Kasumi-1 (cell line): ENCODE measurements at places on chromosomes 1 and 21.

DNA sequence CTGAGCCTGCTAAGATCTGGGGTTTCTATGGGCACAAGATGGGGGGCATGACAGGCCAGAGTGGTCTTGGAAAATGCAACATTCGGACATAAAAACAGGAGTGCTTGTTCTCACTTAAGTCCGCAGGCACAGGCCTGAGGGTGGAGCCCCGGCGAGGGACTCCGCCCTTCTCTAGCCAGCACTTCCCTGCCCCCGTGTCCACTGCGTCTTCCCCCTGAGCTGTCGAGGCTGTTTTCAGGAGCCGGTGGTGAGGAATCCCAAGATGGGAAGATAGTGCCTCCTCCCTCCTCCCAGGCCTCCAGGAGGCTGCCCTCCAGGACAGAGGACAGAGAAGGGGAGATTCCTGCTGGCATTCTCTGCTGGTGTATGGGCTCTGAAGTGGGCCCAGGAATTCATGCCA, 105.2 kb downstream of the TLR5 start:
- DNase-seq: no peak

DNA sequence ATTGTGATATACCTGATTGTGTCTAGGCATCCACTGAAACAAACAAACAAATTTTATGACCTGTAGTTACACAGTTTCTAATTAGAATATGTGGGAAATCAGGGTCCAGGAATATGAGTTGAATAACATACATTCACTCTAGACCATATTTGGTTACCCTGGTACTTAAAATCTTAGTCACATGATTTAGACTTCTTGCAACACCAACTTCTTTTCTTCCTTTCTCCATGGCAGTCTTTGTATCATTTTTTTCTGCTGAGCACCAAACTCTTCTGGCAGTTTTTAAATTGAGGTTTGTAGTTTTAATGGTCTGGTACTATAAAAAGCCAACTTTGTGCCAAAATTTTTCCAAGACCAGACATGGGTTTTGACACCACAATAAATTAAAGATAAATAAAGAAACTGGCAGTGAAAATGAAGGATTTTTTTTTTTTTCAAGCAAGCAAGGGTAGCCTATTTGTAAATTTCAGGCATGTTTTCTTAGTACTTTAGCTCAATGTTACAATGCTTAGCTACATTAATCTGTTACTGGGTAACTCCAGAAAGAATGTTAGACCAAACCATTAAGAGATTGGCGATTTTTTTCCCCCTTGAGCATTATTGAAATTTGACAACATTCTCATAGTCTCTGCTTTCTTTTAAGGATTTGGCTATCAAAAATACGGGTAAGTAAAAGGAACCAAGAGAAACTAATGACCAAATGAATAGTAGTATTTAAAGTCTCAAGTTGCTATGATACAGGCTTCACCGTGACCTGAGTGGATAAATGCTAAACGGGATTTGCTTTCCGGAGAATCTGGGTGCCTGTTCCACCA, 108.5 kb downstream of the NFIA start:
- no peak for DNase-seq

- peak; percentile 31 for DNase-seq
These were observed at the start of gene BMP8A for GRCh38 chr1:39491146-39491921. Gene BMP8A (plus strand): TSS chr1:39491636. CDS start chr1:39491992, 356 bp downstream.

DNA sequence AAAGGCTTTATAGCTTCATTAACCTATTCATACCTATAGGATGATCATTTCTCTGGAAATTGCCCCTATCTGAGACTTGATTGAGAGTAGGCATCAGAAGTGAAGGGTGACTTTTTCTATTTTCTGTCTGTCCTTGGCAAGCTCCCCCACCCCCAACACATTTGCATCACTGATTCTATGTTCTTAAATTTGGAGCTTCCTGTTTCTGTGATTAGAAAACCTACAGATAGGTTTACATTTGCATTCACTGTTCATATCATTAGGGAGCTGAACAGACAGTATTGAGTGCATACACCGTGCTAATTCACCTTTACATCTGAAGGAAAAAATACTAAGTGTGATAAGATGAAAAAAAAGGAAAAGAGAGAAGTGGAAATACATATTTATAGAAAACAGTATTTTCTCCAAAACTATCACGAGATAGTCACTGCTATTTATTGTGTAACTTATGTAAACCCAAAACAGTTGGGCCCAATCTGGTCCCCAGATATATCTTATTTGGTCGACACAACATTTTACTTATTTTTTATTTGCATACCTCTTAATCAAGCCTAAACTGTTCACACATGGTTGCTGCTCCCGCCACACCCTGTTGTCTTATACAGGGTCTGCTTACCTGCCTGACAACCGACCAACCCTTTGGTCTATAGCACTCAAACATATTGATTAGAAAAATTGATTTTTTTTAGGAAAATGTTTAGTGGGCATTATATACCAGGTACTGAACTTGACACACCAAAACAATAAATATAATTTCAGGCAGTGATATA, 218.8 kb downstream of the NTNG1 start:
- DNase-seq: no peak

GRCh38 chr1:231134624-231135023, 27.2 kb upstream of the TRIM67 start:
- no peak for DNase-seq

DNA sequence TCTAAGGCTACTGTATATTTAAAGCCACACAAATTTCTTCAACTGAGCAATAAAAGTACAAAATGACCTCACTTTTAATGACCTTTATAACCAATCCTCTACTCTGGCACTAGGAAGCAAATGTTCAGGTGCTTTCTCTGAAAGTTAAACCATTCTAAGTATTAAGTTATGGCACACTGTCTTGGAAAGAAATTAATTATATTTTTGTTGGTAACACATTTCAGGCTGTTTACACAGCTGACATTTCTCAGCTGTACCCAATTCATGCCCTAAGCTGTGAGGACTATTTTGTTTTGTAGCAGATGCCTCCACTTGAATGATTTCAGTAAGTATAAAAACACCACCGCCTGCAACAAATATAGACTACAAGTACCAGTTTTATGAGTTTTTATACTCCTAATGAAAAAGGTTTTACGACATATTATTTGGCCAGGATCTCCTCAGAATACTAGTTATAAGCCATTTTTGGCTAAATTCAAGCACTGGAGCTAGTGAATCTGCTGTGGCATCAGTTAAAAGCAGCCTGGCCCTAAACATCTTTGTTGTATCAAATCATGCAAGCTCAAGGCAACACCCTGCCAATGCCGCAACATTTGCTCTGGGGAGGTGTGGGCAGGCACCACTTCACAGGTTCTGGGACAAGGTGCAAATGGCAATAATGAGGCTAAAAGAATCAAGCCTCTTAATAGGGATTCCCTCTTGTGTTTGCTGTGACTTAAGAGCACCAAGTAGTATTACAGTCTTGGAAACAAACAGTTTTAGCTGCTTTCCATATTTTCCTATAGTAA, 228.4 kb upstream of the DMRTA2 start:
- no peak for DNase-seq

DNA sequence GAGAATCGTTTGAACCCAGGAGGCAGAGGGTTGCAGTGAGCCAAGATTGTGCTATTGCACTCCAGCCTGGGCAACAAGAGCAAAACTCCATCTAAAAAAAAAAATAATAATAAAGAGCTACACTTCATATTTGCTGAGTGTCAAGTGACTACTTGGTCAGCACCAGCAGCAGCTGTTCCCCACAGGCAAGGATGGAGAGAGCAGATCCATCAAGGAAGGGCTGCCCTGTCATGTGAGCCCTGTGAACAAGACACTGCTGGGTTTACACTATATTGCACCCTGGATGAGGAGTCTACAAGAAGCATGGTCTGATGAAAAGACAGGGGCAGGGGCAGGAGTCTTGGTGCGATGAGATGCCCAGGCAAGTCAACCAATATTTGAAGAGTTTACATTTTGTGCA, 3.6 kb downstream of the CTNNBIP1 start:
- DNase-seq: no peak

DNA sequence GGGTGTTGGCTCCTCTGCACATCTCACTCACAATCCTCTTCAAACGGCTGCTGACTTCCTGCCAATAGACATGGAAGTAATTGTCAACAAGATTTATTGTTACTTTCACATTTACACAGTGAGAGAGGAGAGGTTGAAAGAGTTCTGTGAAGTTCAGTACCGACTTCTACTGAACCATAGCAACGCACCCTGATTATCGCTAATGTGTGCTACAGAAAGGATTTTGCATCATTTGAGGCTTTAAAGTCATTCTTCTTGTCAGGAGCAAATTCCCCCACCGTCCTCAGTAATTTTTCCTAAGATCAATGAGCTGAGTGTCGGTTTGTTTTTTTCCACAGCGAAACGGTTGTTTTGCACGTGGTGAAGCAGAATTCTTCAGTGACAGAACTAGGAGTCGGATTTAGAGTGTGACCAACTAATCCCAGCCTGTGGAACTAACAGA, 361.0 kb downstream of the ADGRL2 start:
- DNase-seq: no peak

DNA sequence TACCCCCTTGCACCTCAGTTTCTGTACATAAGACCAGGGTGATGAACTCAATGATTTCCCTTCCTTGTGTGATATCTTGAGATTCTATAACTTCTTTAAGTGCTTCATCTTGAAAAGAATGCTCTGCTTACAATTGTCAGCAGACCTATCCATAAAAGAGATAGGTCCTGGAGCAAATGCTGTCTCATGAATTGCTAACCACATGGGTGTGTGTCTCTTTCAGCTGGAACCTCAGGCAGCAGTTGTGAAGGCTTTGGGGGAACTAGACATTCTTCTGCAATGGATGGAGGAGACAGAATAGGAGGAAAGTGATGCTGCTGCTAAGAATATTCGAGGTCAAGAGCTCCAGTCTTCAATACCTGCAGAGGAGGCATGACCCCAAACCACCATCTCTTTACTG, 2.8 kb downstream of the IL20 start:
- no peak for DNase-seq

DNA sequence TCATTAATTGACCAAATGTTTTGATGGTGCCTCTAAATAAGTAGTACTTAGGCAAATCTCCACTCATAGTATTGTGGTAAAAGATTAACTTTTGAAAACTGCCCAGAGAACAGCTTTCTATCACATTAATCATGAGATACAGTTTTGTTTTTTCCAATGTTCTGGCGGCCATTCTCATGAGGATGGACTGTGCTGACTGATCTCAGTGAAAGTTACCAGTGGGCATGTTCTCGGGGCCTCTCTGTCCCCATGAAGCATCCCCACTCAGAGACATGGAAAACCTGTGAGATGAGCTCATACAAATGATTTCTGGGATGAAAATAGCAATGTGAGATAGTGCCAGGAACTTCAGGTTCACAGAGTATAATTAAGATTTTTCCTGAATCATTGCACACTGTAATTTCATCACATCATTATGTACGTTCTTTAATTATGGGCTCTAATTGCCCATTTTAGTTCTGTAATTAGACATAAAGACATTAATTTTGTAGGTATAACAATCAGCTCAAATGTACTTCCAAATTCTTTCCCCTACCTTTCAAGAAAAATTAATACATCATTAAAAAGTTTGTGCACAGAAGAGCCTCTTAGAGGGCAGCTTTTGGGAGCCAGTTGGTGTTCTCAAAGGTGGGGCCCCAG, 40.5 kb downstream of the DDR2 start:
- DNase-seq: no peak

- DNase-seq: no peak
These were observed 67.1 kb downstream of the ATP2B4 start for GRCh38 chr1:203693721-203694120.

DNA sequence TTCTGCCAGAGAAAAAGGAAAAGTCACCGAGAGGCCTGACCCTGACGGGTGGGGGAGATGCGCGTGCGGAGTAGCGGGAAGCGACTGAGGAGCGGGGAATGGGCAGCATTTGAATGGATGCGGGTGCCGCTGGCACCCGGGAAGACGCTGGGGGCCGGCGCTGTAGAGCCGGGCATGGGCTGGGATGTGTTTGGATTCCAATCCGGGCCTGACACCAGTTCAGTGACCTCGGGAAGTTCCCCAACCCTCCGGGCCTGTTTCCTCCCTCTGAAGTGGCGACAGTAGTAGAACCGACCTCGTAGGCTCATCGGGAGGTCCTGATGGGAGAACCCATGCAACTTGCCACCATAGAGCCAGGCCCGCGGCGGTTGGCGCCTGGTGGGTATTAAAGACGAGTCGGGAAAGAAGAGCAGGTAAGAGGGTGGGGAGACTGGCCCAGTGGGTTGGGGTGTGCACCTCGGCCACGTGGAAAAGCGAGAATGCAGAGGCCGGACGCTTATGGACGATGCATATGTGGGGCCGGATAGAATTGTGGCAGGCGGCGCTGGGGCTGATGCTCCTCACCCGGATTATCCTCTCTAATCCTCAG, 642 bp upstream of the SLC16A1 start:
- no peak for DNase-seq

GRCh38 chr1:1059494-1060280, 14.4 kb downstream of the RNF223 start:
- peak; percentile 59 for DNase-seq

- DNase-seq: no peak
These were observed 25.9 kb downstream of the CACHD1 start for GRCh38 chr1:64495878-64496277.

DNA sequence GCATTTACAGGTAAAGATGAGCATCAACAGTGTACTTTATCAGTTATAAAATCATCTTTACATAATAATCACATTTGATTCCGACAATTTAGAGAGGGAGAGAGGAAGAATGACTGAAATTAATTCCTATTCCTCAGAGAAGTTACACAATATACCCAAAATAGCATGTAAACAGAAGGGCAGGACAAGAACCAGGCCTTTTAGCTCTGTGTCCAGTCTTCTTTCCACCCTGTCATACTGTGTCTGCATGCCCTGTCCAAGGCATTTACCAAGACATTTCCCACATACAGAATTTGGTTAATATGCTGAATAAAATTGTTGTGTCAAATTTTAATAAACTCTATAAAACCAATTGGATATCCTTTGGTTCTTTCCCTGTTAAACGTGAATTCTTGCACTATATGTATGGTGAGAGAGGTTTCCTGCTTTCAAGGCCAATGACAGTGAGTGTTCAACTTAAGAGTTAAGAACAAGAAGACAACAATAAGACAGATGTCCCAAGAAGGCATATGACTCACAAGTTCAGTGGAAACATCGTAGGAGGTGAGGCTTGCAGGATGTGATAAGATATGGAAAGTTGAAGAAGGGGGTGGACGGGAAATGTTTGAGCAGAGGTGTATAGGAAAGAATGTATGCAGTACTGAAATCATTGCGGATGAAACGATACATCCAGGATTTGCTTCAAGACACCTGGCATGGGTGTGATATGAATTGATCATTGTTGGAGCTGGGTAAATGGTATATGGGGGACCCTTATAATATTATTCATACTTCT, 20.8 kb downstream of the LRRC8B start:
- no peak for DNase-seq

GRCh38 chr1:154178911-154179811, 12.7 kb downstream of the TPM3 start:
- DNase-seq: no peak
